ENCODE measurements at places on chromosomes 7 and 10.

DNA sequence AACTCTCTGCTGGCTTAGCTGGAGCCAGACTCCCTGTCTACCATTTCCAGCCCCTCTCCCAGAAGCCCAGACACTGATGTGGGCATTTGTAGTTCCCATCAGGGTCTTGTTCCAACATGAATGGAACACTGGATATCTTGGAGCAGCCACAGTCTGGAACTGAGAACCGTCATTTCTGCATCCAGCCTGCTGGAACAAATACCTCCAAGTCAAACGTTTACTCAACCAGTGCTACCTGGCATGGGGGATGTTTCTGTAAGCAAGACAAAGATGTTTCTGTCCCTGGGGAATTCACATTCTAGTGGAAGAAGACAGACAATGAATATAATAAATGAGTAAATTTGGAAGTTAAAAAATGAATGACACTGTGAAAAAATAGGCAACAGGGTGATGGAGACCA, 70.8 kb upstream of the ZNF438 start:
- DNase-seq, result no peak

- DNase-seq, result no peak
These were observed 79.3 kb upstream of the MEOX2 start for GRCh38 chr7:15765753-15766152.

DNA sequence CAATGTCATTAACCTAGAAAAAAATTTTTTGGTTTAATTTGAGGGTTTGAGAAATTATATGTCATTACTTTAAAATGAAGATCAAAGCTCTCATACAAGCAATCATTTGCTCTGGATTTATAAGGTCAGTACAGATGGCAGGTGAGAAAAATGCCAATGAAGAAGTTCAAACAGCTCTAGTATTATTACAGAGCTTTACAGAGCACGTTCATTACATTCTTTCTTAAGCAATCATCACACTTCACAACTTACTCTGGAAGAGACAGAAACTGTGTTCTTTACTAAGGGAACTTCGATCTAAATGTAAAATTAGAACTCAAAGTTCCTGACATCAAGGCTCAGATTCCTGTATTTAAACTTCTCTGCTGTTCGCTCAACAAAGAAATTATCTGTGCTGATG, 153.4 kb downstream of the ATE1 start:
- no peak for DNase-seq

GRCh38 chr7:5630670-5631069, 150.8 kb downstream of the RNF216 start:
- no peak for DNase-seq

DNA sequence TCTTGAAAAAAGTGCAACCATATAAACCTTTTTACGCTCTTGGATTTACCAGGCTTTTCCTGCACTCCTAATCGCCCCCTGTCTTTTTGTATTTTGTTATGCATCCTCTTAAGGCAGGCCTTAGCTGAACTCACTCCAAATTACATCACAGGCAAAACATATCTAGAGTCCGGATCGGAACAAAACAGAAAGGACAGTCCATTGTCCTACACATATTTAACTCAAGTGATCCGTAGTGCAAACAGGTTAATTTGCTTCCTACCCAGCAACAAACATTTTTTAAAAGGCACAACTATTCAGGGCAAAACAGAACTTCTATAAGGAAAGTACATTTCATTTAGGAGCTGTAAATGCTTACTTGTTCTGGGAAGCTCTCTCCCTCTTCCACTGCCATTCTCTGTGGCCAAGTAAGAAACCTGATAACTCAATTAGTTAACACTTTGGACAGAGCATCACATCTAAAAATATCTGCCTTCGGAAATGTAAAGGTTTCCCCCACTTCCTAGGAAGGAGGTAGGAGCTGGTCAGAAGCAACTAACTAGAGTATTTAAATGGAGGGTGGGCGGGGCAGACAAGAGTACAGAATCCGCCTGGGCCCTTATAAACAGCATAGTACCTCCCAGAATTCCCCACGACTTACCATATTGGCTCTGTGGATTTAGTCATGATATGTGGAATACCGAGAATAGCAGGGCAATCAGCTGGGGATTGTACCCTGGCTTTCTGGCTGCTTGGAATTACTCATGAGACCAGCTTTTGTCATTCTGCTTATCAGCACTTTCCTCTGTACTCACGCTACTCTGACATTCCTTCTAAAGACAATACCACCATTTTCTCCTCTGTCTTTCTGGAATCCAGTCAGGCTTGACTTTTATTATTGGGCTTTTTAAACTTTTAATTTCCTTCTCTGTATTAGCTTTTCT, 89.5 kb downstream of the ANK3 start:
- no peak for DNase-seq

- DNase-seq, result no peak
These were observed 4.2 kb upstream of the PILRA start for GRCh38 chr7:100369105-100369504.

GRCh38 chr7:92763636-92764423, 72.5 kb downstream of the CDK6 start:
- peak; percentile 39 for DNase-seq

DNA sequence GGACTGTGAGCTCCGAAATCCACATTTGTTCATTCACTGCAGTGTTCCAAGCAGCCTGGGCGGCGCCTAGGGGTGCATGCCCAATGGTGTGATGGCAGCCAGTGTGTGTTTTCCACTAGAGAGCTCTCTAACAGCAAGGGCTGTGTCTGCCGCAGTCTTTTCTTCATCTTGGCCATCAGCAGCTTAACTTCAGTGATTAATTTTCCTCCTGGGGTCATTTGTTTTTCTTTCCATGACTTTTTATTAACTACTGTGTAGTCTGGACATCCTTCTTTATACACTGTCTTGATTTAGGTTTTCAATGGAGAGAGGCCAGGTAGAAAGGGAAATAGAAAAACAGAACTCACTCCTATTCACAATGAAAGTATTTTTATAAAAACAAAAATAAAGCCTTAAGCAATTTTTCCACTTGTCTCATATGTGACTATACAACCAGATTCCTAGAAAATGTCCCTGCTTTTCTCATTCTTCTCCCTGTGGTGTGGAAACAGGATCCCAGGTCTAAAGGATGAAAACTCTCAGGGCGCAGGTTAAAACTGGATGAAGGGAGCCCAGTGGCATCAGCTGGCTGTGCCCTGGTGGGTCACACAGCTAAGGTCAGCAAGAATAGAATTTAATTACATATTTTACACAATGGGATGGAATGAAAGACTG, 176.8 kb downstream of the PKD1L1 start:
- DNase-seq, result no peak

- DNase-seq, result no peak
These were observed 11.9 kb upstream of the WDFY4 start for GRCh38 chr10:48672596-48673265.

DNA sequence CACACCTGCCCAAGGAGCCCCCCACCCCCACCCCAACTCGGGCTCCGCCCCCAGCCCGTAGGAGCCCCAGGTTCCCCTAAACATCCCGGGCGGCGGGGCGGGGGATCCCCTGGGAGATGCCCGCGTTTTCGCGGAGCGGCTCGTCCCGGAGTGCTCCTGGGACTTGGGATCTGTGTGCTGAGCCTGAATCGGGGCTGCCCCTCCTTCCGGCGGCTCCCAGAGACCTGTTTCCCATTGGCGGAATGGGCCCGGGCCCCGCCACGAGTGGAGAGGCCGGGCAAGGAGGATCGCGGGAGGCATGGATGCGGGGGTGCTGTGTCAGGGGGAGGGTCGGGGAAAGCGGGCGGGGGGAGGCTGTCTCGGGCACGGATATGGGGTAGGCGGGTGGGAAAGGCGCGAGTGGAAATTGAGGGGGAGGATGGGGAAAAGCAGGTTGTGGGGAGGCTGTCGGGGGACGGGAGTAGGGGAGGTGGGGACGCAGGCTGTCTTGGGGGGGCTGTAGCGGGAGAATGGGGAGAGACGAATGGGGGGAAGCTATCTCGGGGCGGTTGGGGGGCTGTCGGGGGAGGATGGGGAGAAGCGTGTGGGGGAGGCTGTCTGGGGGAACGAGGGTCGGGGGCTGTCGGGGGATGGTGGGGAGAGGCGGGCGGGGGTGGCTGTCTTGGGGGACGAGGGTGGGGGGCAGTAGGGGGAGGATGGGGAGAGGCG, 572 bp upstream of the BHLHA15 start:
- DNase-seq, result no peak

DNA sequence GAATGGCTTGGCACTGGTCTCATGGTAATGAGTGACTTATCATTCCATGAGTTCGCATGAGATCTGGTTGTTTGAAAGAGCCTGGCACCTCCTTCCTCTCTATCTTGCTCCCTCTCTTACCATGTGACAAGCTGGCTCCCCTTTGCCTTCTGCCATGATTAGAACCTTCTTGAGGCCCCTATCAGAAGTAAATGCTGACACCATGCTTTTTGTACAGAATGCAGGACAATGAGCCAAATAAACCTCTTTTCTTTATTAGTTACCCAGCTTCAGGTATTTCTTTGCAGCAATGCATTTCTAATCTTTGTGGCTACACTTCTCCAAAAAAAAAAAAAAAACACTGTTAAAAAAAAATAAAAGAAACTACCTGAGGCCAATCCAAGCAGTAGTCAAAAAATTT, 17.1 kb upstream of the SLC13A1 start:
- no peak for DNase-seq

DNA sequence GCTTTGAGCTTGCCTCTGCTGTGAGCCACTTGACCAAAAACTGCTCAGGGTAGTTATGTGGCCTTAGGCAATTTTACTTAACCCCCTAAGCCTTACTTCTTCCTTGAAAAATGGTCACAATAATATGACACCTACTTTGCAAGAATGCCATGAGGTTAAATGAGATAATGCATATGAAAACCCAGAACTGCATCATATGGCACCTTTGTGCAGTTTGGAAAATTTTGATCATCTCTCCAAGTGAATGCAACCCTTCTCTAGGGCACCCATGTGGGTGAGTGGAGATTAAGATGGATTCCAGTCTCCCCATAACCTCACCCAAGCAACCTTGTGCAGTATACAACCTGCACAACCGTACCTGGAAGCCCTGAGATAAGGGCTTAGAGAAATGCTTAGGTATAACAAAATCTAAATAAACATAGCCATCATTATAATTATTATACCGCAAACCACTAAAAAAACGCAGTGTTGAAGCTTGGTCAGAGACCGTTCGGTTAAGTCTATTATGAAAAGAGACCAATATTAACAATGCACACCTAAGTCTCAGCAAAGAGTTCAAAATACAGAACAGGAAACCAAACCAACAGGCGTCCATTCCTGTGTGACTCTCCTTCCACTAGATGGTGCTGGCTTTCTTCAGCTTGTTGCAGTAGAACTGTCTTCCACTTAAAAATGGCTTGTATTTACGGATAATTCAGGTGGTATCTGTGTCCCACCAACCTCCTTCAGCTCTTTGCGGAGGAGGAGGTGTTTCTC, 21.0 kb upstream of the ASB15 start:
- peak; percentile 78 for DNase-seq

DNA sequence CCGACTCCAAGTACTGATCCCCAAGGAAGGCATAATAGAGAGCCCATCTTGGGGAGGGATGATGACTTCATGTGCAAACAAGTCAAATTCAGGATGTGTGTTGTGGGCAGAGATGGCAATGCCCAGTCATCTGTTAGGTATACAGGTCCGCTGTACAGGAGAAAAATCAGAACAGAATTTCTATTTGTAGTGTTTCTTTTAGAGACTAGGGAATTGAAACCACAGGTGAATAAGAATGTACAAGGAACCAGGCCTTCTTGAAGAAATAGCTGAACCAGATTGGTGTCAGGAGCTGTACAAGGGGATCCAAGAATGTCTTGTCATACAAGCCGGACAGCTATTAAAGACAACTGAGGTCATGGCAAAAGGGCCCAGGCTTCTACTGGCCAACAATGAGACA, 147.9 kb downstream of the PFKFB3 start:
- DNase-seq, result no peak

DNA sequence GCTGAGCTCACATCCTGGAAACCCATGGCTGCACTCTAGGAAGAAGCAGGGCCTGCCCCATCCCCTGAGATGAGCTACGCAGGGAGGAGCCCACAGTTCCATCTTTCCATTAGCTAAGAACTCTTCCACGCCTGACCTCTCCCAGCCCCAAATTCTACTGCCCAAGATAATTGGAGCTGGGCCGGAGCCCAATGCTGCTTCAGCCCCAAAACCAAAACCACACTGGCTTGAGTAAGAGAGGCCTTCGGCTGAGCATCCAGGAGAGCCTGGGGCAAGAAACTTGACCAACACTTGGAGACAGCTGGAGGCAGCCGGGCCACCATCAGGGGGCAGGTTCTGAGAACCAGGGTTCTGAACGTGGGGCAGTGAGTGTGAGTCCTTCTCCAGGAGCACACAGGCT, 116.1 kb upstream of the ZMIZ1 start:
- no peak for DNase-seq

DNA sequence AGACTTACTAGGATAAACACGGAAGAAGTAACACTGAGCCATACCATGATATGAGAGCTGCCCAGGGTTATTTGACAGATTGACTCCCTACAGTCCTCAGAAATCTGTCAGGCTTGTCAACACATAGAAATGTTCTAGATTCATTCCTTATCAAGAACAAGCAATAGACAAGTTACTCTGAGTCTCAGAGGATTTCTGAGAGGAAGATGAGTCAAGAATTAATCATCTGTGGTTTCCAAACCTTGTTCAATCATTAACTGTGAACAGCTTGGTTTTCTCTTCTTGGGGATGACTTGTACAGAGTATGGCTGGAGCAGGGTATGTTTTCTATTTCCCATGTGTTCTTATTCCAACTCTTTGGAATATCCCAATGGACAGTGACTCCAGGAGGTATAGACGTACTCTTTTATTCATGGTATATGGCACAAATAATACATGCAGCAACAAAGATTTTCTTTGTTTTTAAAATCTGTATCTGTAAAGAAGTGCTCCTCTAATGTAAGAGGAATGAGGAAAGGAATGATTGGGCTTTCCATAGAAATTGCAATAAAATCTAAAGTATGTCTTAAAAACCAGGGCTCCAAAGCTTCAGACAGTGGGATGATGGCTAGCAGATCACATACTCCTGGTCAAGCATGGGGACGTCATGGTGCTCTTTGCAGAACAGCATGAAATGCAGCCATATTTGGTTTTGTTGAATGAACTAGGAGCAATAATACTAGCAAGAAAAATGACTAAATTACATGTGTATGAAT, 11.9 kb upstream of the SFR1 start:
- peak; percentile 91 for DNase-seq
